ENCODE measurements at places on chromosomes 1 and 21.

DNA sequence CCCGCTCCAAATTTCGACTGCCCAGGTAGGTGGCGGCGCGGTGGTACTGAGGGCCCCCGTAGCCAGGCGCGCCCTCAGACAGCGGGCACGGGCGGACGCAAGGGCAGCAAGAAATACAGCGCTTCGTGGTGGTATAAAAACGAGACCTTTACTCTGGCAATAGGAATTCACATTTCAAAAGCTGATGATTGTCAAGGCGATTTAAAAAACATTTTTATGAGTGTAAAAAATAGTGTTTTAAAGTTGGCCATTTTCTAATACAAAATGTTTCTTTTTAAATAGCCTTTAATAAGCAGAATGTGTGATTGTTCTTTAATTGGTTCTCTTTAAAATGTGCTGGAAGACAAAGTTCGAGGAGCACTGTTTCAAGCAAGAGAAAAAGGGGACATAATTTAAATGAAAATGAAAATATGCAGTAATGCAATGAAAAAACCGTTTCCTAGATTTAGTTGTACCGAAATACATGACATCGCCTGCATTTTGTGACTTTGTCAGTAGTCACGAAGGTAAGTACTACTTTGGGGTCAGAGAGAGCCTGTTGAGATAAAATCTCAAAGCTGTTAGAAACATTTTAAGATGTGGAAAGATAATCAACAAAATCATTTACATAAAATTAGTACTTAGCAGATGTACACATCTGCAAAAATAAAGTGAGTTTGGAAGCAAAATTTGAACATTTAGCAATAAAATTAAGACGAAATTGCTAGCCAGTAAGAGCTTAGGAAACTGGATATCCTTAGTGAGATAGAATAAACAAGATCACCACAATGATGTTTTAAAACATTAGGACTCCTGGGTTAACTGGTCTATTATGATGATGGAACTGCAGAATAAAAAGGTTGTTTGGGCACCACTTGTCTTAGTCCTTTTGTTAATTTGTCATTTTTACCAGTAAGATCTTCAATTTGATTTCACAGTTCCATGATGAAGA, 1.1 kb upstream of the PSMG1 start:
- no peak for DNase-seq

- no peak for DNase-seq
These were observed 117.2 kb upstream of the KCNJ15 start for GRCh38 chr21:38139380-38140168.

DNA sequence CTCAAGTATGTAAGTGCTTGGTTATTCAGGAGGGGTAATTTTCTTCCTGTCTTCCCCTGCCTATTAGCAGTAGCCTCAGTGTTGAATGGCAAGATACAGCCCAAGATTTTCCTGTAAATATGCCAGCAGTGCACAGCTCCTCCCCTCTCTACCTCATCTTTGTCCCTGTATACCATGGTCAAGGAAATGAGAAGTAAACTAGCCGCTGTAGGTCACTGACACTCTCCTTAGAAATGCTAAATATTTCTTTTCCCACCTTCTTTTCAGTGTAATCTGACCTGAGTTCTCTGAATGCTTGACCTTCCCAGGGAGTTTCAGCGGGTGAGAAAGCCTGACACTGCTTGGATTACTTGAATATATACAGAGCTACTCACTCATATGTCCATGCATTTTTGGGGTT, 84.1 kb upstream of the ZNF326 start:
- no peak for DNase-seq

DNA sequence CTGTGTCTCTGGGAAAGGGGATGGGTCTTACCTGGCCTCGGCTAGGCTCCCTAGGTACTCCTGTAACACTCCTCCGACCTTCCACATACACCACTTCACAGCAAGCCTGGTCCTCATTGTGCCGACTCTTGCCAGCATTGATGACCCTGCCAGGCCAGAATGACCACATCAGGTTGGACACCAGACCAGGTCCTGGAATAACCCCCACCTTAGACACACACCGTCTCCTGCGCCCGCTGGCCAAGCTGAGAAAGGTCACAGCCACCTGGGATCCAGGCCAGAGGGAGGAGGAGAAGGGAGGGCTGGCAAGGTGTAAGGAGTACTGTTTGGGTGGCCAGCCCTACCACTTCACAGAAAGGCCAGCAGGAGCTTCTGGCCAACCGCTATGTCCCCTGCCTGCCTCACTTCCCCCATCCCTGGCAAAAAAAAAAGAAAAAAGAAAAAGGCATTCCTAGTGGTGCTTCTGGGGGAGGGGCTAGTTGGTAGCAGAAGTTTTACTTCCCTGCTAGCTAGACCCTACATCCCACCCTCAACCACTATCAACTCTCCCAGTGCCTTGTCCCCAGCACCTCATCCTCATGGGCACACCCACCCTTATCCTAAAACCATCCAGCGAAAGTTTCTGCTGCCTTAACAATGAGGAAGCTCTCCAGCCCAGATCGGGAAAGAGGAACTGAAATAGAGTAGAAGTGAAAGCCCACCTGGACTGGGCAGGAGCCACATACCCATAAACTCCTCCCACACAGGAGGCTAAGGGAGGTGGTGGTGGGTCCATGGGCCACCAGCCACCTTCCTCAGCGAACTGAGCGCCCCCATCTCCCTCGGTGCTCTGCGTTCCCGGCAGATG, 1.4 kb downstream of the PPM1J start:
- DNase-seq = no peak

DNA sequence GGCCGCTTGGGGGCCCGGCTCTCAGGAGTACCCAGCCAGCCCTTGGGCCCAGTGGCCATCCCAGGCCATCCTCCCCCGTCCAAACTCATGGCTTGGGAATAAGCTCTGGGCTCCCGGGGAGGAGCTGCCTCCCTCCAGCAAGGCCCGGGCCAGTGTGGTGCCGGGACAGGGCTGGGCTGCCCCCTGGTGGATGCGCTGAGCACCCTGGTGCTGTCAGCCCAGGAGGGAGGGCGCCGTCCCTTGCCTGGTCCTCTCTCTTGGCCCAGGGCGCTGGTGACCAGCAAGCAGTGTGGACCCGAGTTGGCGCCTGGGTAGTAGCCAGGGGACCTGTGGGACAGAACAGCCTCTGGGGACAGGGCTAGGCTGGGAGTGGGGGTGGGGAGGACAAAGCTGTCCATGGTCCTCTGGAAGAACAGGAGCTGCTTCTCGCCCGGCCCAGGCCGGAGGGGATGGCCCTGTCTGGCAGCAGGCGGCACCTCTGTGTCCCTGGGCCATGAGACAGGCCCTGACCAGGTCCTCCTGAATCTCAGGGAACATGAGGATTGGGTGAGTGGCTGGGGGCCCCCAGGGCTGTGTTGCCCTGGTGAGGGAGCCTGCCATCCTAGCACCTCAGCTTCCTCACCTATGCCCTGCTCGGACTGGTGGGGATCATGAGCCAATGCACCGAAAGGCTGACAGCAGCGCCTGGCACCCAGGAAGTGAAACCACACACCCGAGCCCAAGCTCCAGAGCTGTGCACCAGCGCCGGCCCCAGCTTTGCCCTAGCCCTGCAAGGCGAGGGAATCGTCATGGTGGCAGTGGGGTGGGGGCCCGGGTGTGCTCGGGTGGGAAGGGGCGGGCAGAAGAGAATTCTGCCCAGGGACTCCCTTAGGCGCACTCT, 9.4 kb downstream of the MORN1 start:
- DNase-seq = peak; percentile 75
